Glutamatergic neuron (in vitro differentiated cells): ENCODE measurements at places on chromosomes 3 and 15.

GRCh38 chr3:127748754-127749327, 73.5 kb downstream of the MGLL start:
- DNase-seq, result no peak

DNA sequence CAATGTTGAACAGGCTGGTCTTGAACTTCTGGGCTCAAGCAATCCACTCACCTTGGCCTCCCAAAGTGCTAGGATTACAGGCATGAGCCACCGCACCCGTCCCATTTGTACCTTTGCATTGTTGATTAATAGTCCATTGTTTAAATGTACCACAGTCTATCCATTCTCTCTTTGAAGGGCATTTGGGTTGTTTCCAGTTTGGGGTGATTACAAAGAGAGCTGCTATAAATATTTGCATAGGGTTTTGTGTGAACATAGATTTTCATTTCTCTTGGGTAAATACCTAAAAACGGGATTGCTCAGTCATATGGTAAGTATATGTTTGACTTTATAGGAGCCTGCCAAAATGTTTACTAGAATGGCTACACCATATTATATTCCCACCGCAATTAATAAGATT, 13.7 kb upstream of the PTPRG start:
- no peak for DNase-seq

DNA sequence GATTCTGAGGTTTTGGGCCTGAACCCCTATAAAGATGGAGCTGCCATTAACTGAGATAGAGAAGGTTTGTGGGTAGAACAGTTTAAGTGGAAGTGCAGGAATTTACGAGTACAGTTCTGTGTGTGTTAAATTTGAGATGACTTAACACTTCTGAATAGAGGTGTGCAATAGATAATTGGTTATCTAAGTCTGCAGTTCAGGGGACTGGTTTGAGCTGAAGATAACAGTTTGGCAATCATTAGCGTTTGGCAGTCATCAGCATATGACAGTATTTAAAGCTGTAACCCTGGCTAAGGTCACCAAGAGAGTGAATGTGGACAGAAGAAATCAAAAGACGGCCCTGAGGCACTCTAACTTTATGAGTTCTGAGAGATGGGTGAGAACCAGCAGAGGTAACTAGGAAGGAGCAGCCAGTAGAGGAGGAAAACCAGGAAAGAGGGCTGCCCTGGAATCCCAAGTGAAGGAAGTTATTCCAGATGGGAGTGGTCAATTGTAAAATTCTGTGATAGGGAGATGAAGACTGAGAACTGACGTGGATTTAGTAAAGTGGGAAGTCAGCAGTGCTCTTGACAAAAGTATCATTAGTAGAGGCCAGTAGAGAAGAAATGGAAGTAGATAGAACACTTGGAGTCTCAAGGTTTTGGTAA, 8.1 kb downstream of the MYNN start:
- no peak for DNase-seq

DNA sequence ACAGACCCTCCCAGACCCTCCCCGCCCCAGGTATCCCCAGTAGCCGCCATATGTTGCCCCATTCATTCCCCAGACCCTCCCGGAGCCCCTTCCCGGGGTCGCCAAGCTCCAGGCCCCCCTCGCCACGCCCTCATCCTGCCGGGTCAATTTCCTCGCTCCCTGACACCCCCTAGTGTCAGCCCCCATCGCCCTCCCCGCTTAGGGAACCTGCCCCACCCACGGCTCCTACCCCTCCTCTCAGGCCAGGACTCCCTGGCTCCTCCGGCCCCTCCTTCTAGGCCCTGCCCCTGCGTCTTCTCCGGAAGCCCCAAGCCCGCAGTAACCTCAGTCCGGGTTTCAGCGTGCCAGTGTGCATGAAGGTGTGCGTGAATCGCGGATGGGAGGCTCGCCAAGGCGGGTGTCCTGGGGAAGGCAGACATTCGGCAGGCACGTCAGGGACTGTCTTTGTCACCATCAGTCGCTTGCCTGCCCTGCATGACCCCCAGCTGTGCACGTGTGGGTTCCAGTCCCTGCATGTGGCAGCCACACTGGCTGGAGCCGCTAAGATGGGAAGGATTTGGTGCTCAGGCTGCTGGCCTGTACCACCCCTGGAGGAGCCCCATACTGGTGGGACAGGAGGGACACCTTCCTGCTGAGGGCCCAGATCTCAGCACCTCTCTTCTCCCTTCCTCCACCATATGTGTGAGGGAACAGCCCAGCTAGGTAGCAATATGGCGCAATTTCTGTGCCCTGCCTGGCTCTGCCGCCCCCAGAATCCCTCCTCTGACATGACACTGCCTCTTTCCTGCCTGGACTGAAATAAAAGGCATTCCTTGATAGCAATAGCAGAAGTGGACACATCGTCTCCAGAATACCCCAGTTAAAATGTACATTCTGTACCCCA, 693 bp downstream of the DISP2 start:
- peak; percentile 76 for DNase-seq

GRCh38 chr3:66104535-66104934, 65.8 kb upstream of the MAGI1 start:
- DNase-seq, result no peak

DNA sequence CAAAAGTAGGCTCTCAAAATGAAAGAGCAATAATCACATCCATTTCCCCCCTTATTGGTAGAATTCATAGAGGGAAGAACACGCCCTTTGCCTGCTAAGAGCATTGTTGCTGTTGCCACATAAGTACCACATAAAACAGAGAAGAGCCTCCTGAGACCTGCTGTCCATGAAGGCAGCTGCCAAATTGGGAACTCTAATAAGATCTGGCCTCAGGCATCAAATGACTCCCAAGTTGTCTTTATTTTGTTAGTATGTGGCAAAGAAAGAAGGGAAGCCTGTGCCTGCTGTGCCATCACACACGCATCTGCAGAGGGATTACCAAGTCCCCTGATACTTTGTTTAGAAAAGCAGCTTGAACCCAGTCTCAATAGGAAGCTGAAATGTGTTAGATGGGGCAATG, 23.9 kb downstream of the VGLL3 start:
- peak; percentile 13 for DNase-seq

- no peak for DNase-seq
Measured at GRCh38 chr3:98095882-98096281, 8.9 kb downstream of the OR5AC2 start.

DNA sequence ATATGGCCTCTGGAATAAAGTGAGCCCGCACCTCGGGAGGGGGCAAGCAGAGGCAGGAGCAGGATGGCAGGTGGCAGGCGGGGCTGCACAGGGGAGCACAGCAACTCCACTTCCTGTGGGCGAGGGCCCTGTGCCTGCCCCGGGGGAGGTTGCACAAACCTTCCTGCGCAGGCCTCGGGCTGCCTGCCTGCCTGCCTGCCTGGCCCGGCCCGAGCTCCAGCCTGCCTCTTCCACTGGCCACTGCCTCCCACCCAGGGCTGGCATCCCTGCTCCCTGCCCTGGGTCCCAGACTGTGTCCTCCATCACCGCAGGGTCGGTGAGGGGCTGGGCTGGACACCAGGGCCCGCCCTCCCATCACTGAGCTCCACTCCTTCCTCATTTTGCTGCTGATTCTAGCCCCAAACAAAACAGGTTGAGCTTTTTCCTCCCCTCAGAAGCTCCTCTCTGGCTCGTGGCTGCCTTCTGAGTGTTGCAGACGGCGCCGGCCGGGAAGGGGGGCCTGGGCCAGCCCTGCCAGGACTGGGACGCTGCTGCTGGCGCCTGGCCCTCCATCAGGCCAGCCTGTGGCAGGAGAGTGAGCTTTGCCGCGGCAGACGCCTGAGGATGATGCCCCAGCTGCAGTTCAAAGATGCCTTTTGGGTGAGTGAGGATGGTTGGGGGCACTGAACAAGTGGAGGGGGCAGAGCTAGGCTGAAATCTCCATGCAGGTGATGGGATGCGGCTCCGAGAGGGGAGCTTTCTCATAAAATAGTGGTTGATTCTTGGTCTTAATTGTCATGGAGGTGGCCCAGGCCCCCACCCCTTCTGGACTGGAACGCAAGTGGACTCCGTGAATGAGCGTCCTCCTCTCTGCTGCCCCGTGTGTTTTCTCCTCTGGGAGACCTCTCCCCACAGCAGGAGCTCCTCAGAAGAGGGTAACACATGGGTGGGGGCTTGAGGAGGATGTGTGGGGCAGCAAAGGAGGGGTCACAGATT, at the start of gene PSTPIP1:
PSTPIP1 (plus strand) TSS at position 156 of the 975 bp plus-strand sequence; CDS start at position 604, 448 bp downstream.
- peak; percentile 30 for DNase-seq

- DNase-seq, result no peak
Measured at GRCh38 chr3:33062866-33063265, 34.1 kb downstream of the GLB1 start.

- no peak for DNase-seq
Measured at GRCh38 chr3:58539626-58540025, 2.6 kb upstream of the ACOX2 start.

DNA sequence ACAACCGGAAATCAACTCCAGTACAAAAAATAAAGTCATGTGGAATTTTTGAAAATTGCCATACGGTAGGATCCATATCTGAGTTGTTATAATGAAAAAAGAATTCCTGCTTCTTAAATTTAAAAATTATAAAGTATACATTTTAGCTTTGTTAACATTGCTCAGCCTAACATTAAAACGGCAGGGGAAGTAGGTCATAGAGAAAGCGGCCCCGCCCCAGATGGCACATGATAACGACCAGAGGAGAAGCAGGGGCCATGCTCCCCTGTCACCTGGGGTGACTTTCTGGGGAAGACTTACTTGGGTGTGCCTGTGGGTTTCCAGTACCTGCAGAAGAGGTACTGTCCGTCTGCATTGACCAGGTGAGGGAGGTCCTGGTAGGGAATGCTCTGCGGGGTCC, 921 bp downstream of the MGLL start:
- DNase-seq, result no peak

DNA sequence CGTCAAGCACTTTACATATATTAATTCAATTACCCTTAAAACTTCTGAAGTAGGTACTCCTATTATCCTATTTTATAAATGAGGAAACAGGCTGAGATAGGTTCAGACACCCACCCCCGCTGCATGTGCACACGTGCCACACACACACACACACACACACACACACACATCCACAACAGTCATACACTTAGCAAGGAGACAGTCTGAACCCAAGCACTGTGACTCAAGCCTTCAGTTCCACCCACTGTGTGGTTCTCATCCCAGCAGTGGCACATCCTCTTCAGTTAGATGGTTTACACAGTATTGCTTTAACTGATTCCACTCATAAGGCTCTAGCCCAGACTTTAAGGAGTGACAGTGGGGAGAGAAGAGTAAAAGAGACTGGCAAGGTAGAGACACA, 91.1 kb upstream of the FGF7 start:
- DNase-seq, result no peak

DNA sequence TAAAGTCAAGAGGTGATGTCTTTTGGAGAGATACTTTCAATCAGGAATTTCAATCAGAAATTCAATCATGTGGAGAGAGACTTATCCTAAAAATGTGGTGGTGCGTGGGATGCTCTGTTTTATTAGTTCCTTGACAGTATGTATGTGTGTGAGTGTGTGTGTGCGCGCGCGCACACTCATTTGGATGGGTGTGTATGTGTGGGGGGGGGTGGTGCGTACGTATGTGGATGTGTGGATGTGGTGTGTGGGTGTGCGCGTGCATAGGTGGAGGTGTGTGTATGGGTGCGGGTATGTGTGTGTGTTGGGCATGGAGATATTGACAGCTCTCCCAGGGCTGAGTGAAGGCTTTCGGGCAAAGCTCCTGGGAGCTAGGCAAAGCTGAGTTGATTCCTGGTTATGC, 2.4 kb downstream of the ADIPOQ start:
- DNase-seq, result no peak

- no peak for DNase-seq
Measured at GRCh38 chr3:56977561-56977889, 82.9 kb upstream of the SPATA12 start.

DNA sequence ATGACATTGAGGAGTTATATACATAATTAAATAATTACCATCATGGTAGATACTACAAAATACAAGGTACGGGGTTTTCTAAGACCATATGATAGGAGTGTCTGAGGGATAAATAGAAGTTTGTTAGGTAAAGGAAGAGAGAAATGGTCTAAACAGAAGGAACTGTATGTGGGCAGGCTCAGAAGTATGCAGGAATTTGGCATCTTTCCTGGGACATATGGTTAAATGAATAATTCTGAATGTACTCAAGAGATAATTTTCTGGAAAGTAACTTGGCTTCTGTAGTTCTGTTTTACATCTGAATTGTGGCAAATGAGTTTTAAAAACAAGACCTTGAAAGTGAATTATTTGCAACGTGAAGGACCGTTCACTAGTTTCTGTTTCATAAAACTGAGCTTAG, 17.5 kb downstream of the LMCD1 start:
- no peak for DNase-seq

DNA sequence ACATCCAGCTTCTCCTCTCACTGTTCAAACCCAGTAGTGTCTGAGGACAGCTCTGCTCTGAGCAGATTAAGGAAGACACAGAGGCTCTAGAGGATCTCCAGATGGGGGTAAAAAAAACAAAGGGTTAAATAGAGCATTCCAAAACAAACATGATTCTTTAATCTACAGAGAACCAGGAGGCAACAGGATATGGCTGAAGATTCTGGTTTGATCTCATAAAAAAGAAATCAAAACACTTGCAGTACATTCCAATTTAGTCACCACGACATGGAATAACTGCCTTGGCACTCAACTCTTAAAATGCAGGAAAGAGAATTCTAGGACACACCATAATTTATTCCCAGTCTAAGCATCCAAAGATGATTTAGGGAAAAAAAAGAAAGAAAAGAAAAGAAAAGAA, 32.0 kb downstream of the TM4SF4 start:
- no peak for DNase-seq

GRCh38 chr15:29278436-29279105, 8.9 kb upstream of the NSMCE3 start:
- DNase-seq, result no peak

DNA sequence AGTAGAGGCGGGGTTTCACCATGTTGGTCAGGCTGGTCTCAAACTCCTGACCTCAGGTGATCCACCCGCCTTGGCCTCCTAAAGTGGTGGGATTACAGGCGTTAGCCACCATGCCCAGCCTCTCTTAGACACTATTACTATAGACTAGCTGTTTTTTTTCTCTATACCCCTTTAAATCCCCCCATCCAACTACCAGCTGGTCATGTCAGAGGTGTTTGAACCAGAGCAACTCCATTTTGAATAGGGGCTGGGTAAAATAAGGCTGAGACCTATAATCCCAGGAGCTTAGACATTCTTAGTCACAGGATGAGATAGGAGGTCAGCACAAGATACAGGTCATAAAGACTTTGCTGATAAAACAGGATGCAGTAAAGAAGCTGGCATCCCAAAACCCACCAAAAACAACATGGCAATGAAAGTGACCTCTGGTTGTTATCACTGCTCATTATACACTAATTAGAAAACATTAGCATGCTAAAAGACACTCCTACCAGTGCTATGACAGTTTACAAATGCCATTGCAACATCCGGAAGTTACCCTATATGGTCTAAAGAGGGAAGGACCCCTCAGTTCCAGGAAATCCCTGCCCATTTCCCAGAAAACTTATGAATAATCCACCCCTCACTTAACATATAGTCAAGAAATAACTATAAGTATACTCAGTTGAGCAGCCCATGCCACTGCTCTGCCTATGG, 57.8 kb upstream of the GPD1L start:
- DNase-seq, result no peak

GRCh38 chr3:133268726-133269134, 131.1 kb upstream of the BFSP2 start:
- no peak for DNase-seq

GRCh38 chr3:190396001-190396400, 8.0 kb downstream of the CLDN16 start:
- DNase-seq, result no peak

- no peak for DNase-seq
Measured at GRCh38 chr3:172159376-172159775, 120.0 kb downstream of the FNDC3B start.

GRCh38 chr15:101482526-101483371, 6.8 kb downstream of the PCSK6 start:
- no peak for DNase-seq
